ENCODE measurements at places on chromosomes 3 and 15.

DNA sequence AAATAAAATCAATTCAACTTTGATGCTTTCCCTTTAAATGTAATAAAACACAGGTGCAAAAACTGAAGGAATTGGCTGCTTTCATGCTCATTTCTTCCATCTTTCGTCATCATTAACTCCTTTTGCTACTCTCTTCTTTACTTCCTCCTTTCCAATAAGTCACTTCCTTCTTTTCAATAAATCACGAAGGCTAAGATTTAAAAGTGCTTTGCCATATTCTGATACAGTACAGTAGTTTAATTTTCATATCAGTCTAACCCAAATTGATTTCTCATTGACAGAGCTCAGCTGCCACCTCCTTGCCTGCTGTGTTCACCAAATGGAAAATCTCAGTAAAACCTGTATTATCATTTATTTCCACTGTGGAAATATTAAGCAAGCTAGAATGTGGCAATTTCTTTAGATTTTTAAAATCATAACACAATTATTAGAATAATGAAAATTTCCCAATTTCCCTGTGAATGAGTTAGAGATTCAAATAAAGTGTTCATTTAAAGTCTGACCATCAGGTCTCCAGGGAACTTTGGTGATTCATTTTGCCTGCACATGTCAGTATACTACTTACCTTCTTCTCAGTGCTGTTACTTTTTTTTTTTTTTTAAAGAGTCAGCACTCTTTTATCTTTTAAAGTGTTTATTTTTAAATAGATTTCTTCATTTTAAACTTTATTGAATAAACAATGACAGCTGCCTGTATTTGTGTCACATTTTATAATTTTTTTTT, 41.6 kb downstream of the NANOGP8 start:
- DNase-seq = no peak

DNA sequence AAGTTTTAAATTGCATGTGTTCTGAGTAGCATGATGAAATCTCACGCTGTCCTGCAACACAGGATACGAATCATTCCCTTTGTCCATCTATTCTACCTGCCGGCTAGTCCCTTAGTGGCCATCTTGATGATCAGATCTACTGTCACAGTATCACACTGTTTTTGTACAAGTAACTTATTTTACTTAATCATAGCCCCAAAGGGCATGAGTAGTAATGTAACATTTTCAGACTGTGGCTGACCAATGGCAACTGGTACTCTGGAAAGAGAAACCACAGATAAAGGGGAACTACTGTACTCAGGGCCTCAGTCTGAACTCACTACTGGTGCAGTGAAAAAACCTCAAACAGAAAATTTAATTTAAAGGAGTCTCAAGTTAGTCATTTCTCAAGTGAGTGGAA, 127.3 kb upstream of the MRPL3 start:
- no peak for DNase-seq

DNA sequence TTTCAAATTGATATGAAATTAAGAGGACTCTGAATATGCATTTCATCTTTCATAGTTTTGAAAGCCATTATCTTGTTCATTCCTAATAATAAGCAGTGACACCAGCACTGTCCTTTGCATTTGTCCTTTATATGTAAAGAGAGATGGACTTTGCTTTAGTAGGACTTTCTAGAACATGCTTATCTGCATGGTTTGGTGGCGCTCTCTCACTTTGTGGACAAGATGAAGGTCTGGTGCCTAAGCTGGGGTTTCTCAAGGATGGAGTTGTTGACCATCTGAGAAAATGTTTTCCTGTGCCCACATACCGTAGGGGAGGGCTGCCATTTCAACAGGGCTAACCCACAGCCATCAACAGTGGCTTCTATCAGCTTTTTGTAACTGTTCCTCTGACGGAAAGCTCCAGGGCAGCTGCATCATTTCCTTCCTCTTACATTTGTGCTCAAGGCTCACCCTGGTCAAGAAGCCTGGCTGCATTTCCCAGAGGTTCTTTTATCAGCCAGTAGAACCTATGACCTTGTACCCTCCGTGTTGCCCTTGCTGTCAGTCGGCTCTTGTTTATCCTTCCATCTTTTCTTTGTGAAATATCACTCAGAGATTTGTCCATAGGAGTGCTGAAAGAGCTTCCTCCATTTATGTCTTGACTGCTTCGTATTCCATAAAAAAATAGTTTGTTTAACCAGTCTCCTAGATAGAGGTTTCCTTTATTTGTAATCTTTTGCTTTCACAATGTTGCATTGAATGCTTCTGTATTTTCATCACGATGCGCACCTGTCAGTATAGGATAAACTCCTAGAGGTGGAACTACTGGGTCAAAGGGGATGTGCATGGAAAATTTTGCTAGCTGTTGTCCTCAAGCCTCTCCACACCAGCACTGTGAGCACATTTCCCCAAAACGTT, 44.6 kb downstream of the ABHD2 start:
- no peak for DNase-seq

GRCh38 chr15:101342056-101342455, 47.0 kb upstream of the SNRPA1 start:
- no peak for DNase-seq

GRCh38 chr3:136120373-136121348, 75.5 kb downstream of the MSL2 start:
- no peak for DNase-seq

- no peak for DNase-seq
Observed at GRCh38 chr3:47741925-47742324, 39.8 kb downstream of the SMARCC1 start.

DNA sequence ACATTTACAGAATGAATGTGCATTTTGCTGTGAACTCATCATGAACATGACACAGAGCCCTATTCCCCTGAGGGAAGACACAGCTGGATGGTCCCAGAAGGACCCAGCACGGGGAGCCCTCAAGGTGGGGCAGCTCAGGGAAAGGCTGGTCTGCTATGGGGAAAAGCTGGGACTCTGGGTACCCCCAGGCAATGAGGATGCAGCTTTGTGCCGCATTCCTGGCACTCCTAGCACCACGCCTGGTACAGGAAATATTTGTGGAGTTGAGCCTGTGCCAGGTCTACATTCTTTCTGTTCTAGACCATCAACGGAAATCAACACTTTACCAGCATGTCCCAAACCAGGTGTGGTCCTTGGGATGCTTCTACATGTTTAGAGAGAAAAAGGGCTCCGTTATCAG, 74.0 kb downstream of the SRGAP3 start:
- no peak for DNase-seq

- DNase-seq = no peak
Observed at GRCh38 chr3:22862111-22862510, 341.0 kb upstream of the UBE2E2 start.

Measured in activated T-helper 1 cell treated with anti-CD3 and anti-CD28 coated beads, Interleukin-12 subunit alpha, Interleukin-12 subunit beta, Interleukin-2, Interleukin-4 antibody, amounts not matched to agents 30 ng/mL and 10 ng/mL and 1 ng/mL, durations not matched to agents 14 hours and 24 hours and 36 hours (primary cell).